ENCODE measurements at places on chromosomes 7 and 10. TPM values are rescaled to one million over a fixed set of nuclear protein-coding genes. Genes with fewer than 3 reads are reported as not detected.

- no peak for DNase-seq
These were observed 182.3 kb upstream of the IMMP2L start for GRCh38 chr7:111744501-111745155.

- no peak for DNase-seq
These were observed 354.0 kb downstream of the PHF14 start for GRCh38 chr7:11327633-11328032.

- DNase-seq, result no peak
These were observed 109.0 kb upstream of the TMEM106B start for GRCh38 chr7:12102126-12102525.

GRCh38 chr7:151590071-151590849 is 70.6 kb upstream of the RHEB start:
- DNase-seq, result no peak

GRCh38 chr10:82378146-82378545 is 503.2 kb downstream of the NRG3 start:
- peak; percentile 21 for DNase-seq

- no peak for DNase-seq
These were observed 140.2 kb downstream of the PTN start for GRCh38 chr7:137203351-137203750.

DNA sequence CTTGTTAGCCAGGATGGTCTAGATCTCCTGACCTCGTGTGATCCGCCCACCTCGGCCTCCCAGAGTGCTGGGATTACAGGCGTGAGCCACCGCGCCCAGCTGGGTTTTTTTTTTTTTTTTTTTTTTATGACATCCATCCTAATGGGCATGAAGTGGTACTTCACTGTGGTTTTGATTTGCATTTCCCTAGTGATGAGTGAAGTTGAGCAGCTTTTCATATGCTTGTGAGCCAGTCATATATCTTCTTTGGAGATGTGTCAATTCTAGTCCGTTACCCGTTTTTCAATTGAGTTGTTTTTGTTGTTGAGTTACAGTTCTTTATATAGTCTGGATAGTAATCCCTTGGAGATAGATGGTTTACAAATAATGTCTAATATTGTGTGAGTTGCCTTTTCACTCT is 127.7 kb downstream of the SMURF1 start:
- no peak for DNase-seq

GRCh38 chr7:142308326-142308725 is 50.5 kb upstream of the PRSS58 start:
- DNase-seq, result no peak

DNA sequence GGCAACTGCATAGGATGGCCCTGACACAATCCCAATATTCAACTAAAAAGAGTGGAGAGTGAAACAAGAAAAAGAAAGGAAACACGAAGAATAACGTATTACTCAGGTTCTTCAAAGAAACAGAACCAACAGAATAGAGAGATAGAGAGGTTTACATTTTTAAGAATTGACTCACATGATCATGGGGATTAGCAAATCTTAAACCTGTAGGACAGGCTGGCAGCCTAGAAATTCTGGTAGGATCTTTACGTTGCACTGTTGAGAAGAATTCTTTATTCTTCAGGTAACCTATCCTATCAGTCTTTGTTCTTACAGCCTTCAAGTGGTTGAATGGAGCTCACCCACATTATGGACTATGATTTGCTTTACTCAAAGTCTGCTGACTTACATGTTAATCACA is 103.9 kb downstream of the AASS start:
- no peak for DNase-seq

DNA sequence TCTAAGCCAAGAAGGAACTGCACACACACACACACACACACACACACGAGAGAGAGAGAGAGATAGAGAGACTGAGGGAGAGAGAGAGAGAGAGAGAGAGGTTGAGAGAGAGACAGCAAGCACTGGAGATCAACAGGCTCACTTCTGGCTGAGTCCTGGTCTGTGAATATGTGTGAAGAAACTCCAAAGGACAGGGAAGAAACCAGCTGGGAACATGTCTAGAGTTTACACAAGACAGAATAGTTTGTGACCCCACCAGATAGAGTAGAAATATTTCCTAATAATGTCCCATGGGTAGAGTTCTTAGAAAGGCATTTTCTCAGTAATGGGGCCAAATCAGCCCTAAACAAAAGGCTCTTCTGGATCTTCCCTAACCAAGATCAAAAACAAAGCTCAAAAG is 155.5 kb upstream of the IGFBP3 start:
- DNase-seq, result no peak

DNA sequence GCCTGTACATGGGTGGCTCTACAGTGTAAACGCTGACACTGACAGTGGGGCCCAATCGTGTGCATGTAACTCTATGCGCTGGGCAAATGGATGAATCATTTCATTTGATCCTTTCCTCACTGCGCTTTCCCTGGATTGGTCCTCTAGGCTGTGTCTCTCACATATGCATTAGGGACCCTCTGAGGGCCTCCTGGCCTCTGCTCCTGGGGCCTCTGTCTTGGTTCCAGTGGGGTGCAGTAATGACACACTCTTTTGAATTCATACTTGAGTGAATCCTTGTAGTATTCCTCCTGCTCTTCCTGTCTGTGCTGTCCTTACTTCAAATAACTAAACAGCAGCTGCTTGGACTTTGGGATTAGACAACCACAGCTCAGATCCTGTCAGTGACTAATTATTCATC is 176.5 kb upstream of the ADO start:
- DNase-seq, result no peak

DNA sequence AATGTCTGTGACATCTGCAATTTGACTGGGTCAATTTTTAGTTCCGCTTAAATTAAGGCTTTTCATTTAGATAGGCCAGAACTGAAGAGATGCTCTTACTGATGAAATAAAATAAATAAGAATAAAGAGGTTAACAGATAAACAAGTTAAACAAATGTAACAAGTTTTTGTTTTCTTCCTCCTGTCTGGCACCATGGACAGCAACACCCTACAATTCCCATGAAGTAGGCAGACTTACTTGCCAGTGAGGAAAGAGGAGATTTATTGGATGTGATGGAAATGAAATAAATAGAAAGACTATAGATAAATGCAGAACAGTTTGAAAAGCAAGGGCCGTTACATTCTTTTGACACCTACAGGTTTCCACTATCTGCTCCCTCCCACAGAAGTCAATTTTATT is 118.5 kb downstream of the AMPH start:
- no peak for DNase-seq

DNA sequence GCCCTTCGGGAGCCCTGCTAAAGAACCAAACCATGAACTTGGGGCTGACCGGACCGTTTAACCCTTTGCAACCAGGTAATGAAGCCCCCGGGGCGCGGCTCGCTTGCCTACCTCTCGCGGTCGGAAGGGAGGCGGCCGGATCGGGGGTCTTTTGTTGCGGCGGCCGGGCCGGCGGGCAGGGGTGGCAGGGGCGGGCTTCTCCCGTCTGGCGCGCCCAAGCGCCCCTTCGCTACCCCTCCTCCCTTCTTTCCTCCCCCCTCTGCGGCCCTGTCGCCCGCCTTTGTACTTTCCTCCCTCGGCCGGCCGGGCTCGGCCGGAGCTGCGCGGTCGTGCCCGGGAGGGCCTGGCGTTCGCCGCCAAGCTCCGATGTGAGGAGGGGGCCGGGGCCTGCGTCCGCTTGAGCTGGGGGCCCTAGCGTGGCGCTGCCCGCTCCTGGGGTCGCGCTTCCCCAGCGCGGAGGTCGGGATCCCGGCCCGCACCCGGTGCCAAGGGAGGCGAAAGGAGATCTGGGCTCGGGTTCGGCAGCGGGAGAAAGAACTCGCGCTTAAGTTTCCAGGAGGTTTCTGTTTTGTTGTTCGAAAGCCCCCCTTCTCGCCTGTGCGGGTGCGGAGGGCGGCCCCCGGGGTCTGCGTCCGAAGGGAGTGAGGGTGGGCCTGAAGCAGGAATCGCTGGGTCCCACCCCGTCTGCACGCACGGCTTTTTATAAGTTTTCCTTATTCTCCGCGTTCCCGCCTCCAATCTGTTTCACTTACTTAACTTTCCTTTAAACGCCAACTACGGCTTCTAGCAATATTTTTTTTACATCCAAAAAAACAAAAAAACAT is 436.8 kb upstream of the GALNT17 start:
- peak; percentile 73 for DNase-seq

- no peak for DNase-seq
These were observed 234.1 kb upstream of the YAE1 start for GRCh38 chr7:39332142-39332541.

GRCh38 chr7:152025937-152026890 is 740 bp downstream of the GALNT11 start:
- DNase-seq, result no peak

- no peak for DNase-seq
These were observed 65.8 kb upstream of the PRSS58 start for GRCh38 chr7:142323706-142324105.

- no peak for DNase-seq
These were observed 105.0 kb downstream of the EPC1 start for GRCh38 chr10:32241946-32242345.

GRCh38 chr7:21084286-21084685 is 297.6 kb upstream of the SP8 start:
- DNase-seq, result no peak

- peak; percentile 39 for DNase-seq
These were observed 50.6 kb upstream of the ITGB1 start for GRCh38 chr10:33008499-33009243.

DNA sequence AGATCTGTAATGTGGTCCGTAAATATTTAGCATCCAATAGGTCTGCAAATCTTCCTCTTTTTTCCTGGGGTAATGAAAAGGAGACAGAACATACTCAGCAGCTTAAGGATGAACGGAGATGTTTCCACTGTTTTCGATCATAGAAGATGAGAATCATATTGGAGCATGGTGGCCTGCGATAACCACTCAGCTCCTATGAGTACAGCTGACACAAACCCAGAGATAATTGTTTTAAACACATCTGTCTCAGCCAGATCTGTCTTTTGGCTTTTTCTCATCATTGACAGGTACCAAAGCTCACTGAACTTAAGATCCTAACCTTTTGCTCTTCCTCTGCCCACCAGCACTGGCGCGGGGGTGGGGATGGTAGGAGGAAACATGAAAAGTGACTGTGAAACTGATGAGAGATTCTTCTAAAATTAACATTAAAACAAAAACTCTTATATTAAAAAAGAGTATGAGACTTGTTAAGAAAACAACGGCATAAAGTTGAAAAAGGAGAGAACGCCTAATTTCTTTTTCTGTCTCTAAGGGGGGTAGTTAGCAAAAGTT is 71.0 kb downstream of the SVOPL start:
- no peak for DNase-seq

DNA sequence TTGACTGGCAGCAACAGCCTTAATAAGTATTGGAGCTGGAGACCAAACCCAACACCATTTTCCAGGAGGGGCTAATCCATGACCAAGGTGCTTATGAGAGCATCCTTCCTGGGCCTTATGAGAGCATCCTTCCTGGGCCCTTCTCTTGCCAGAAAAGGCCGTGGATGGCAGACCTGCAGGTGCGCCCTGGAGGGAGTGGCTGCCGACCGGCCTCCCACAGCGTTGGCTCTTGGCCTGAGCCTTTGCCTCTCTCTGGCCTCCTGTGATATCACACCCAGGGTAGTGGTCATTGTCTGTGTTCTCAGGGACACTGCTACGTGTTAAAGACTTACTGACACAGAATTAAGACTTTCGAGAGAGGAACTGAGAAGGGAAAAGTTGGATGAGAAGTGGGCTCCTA is 22.3 kb upstream of the NUDCD3 start:
- DNase-seq, result no peak

DNA sequence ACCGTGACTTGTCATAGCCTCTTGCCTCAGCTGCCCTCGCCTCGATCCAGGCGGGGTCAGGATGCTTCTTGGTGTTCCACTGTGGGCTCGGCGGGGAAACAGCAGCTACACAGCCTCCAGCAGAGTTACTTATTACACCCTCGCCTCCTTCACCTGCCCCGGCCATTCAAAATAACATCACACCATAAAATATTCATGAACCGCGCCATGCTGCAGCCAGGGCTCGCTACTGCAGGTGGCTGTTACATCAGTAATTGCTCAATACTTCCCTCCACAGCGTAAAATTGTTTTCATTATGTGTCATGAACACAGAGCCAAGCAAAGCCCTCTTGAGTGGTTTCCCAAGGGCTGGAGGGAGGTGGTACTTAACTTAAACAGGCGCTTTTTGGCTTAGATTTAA is 241.5 kb upstream of the SP8 start:
- no peak for DNase-seq

DNA sequence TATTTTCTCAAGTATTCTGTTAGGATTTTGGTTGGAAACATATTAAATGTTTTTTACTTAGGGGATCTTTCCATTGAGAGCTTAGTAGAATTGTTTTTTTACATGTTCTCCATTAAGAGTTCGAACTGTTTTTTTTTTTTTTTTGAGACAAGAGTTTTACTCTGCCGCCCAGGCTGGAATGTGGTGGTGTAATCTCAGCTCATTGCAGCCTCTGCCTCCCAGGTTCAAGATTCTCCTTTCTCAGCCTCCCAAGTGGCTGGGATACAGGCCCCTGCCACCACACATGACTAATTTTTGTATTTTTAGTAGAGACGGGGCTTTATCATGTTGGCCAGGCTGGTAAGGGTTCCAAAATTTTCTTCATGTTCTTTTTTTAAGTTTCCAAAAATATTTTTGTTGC is 33.2 kb downstream of the MPLKIP start:
- DNase-seq, result no peak

GRCh38 chr7:86094166-86094669 is 549.5 kb upstream of the GRM3 start:
- DNase-seq, result no peak

DNA sequence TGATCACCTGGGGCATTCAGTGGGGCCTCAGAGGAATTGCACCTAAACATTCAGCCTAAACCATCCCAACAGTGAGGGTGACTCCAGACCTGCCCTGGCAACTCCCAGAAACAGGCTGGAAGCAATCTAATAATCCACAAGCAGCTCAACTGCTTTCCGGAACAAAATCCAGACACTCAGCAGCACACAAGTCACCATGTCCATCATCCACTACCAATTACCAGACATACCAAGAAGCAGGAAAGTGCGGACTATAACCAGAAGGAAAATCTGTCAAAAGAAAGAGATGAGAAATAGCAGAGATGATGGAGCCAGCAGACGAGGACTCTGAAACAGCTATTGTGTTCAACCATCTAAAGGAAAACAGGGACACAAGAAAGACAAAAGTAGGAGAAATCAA is 342.6 kb upstream of the ZMIZ1 start:
- DNase-seq, result no peak

- peak; percentile 79 for DNase-seq
These were observed at the start of gene C10orf95 for GRCh38 chr10:102451105-102451969. TSS of gene C10orf95 (minus strand) at chr10:102451543. CDS start at chr10:102451093, 450 bp downstream.

KCP gene
- polyA plus RNA-seq, result 0.95 TPM

HK1 gene
- polyA plus RNA-seq, result 8.8 TPM

SLC39A12 gene
- not detected for polyA plus RNA-seq

PLXDC2 gene
- polyA plus RNA-seq, result 1.5 TPM

MAGI2 gene
- 3.8 TPM for polyA plus RNA-seq

PRKG1 gene
- polyA plus RNA-seq, result 1.2 TPM

CCDC3 gene
- polyA plus RNA-seq, result 4.7 TPM

NCAPG2 gene
- polyA plus RNA-seq, result 1.4 TPM

KLF14 gene
- 0.09 TPM for polyA plus RNA-seq

STAMBPL1 gene
- 2.2 TPM for polyA plus RNA-seq

VWA2 gene
- polyA plus RNA-seq, result 1.6 TPM

Data from pancreas (tissue), 10 donors.